ENCODE measurements at places on chromosomes 4 and X. TPM values are rescaled to one million over a fixed set of nuclear protein-coding genes. Genes with fewer than 3 reads are reported as not detected.

The SUPT20HL1 gene
- not detected for total RNA-seq

The SRPK3 gene
- total RNA-seq = 1.6 TPM

The ANTXR2 gene
- total RNA-seq = 27.8 TPM

DNA sequence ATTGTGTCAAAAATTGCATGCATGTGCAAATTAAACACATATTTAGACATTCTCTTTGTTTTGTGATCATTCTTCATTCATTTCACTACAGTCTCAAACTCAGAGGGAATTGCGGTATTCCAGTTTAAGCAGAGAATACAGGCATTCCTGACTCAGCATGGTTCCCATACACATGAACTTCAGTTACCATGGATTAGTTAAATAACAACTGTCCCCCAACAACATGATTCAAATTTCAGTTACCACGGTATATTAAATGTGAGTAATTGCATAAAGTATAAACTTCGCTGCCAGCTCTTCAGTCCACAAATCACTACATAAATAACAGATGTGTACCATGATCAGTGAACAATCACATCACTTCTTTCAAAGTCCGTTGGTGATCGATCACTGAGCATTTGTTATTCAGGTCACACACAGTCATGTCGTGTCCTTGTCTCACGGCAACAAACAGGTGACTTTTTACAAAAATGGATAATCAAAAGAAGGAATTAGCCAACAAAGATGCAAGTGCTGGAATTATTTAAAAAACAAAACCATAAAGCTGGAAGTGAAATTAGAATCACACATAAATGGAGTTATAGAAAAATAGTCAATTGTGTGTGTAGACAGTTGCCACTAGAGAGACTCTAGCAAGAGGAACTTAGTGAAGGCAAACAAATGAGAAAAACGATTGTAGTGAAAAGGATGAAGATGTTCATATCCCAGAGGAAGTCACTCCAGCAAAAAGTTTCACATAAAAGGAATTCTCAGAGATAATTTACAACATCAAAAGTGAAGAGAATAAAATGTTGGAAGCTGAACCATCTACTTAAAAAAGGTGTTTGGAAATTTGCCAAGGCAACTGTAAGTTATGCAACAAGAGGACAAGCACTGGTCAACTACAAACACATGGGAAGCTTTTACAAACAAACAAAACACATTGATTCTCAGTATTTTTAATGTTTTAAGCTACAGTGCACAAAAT is 138.6 kb upstream of the SMARCAD1 start:
- no peak for DNase-seq

Measured in Panc1 (cell line).